ENCODE measurements at places on chromosomes 1 and 21.

GRCh38 chr21:23876925-23877558 is 1730.2 kb downstream of the MRPL39 start:
- DNase-seq: no peak

- DNase-seq: no peak
Observed at GRCh38 chr21:44444286-44444931, 10.9 kb upstream of the LRRC3 start.

DNA sequence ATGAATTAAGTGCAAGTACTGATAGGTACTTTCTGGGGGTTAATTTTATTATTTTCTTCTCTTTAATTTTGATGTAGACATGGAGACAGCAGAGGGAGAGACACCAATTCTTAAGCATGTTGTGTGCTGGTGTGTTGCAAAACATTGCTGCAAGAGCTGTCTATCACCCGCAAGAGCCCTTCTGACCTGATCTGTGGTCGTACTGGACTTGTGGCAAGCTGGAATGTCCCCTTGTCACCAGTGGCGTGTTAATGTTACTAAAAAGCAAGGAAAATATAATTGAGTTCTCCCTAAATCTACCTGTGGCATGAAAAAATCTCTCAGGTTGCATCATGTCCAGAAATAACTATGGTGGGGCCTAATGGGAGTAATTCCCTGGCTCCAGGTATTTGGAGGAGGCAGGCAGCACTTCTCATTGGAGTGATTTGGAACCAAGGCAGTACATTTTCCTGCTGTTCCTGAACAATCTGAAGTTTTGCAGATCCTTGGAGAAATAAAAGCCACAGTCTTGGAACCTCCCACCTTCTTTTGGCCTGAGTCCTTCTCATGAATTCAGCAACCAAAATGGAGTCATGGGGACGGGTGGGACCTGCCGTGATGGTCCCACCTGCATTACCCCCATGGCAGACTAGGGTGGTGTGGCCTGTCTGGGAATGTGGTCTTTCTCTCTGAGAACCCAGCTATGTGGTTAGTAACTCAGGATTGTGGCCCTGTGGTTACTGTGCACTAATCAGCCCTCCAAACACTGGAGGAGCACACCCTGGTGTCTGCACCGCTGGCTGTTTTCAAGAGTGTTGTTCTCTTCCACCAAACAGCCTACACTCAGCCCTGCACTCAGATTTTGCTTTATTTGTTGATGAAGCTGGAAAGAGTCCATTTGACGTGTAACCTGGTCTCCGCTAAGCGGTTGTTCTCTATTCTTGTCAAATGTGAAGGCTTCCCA is 57.4 kb downstream of the GALNT2 start:
- no peak for DNase-seq

GRCh38 chr1:100360790-100361510 is 8.6 kb downstream of the CDC14A start:
- no peak for DNase-seq

DNA sequence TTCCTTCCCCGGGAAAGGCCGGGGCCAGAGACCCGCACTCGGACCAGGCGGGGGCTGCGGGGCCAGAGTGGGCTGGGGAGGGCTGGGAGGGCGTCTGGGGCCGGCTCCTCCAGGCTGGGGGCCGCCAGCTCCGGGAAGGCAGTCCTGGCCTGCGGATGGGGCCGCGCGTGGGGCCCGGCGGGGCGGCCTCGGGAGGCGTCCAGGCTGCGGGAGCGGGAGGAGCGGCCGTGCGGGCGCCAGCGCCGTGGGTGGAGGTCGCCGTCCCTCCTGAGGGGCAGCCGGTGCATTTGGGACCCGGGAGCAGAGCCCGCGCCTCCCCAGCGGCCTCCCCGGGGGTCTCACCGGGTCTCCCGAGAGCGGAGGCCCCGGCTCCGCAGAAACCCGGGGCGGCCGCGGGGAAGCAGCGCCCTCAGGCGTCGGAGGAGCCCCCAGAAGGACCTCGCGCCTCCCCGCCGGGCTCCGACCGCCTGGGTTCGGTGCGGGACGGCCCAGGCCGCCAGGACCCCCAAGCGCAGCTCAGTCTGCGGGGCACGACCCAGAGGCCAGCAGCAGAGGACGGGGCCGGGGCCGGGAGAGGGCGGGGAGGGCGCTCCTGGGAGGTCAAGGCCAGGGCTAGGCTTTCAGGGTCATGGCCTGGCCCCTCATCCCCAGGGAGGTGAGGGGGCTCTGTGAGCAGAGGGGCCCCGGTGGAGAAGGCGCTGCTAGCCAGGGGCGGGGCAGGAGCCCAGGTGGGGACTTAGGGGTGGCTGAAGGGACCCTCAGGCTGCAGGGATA is 7.2 kb upstream of the SLX9 start:
- DNase-seq: peak; percentile 72

DNA sequence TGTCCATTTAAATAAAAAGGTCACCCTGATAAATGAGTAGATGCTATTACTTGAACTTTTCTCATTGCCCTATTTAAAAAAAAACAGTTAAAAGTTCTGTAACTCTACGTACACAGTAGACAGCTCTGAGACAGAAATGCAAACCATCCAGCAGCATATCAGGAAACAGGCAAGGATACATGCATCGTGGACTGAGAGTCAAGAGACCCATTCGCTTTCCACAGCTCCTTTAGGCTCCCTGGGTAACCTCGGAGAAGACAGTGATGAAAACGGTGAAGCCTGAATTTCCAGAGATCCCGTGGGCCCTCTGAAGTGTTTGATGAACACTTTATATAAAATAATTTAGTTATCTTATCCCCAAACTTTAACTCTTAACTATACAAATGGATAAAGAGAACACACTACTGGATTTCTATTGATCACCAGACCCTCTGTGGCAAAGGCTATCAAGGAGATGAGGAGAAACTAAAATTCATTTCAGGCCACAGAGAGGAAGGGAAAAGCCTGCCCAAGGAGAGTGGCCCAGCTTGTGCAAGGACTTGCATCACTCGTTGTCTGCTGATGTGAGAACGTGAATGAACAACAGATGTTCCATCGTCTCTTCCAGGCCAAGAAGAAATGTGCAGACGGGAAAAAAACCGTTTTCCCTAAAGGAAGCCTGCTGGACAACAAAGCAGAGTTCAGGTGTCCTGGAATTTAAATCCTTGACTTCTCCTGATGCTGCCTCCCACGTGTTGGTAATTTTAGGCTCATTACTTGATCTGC is 131.0 kb downstream of the TGFBR3 start:
- DNase-seq: no peak

DNA sequence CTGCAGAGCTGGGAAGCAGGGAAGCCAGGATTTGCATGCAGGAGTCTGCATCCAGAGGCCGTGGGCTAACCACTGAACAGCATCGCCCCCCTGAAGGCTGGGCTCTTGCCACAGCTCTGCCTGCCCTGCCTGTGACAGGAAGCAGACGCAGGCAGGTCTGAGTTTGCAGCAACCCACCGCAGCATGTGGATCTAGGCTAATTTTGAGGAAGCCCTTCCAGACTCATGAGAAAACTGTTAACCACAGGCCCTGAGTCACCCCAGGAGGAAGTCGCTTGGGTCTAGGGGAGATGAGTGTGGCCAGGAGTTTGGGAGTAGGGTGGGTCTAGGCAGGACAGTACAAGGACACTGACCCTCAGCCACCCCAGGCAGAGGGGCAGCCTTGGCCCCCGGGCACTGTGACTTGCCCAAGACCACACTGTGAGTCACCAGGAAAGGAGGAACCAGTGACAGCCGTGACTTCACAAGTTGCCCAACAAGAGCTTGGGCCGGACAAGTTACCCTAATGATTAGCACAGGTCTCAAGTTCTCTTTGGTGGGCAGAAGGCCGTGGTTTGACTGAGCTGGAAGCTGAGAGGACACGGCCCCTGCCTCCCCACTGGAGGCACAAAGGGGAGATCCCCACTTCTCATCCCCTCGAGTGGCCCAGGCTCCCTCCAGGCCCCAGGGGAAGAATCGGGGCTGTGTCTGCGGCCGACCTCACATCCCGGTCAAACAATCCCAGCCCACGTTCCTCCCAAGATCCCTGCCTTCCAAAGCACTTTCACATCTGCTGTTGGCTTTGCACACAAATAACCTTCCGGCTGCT is 826 bp downstream of the LAPTM5 start:
- DNase-seq: peak; percentile 70

DNA sequence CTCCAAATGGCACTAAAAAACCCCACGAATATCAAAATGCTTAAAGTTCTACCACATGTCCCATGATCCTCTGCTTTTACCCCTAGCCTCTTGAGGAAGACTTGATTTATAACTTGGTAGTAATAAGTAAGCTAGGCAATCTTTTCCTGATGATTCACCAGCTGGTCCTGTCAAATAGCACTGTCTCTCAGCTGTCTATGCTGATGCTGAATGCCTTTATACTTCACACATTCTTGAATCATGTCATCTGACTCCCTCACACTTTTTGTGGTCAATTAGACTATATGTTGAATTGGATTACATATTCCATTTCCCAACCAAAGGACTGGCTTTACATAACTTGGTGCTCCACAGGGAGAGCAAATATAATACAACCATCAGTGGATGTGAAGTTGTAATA is 16.6 kb downstream of the C21orf91 start:
- DNase-seq: no peak

- no peak for DNase-seq
Observed at GRCh38 chr1:107096690-107097089, 40.2 kb downstream of the PRMT6 start.

DNA sequence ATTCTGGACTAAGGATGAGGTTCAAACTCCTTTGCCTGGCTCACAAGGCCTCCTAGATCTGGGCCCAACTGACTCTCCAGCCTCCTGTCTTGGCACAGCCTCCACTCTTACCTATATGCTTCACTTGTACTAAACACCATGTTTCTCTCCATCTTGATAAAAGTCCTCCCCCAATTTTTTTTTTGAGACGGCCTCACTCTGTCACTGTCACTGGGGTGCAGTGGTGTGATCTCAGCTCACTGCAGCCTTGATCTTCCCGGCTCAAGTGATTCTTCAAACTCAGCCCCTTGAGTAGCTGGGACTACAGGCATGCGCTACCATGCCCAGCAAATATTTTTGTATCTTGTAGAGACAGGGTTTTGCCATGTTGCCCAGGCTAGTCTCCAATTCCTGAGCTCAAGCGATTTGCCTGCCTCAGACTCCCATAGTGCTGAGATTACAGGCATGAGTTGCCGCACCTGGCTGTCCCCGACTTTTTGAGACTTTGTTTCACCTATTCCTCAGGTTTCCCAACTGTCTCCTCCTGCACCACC is 39.7 kb downstream of the CD34 start:
- no peak for DNase-seq
